ENCODE measurements at places on chromosomes 13 and 19.

- no peak for DNase-seq
Observed at GRCh38 chr19:38210458-38210987, 13.5 kb downstream of the DPF1 start.

- no peak for DNase-seq
Observed at GRCh38 chr13:84191139-84191538, 308.9 kb upstream of the SLITRK1 start.

DNA sequence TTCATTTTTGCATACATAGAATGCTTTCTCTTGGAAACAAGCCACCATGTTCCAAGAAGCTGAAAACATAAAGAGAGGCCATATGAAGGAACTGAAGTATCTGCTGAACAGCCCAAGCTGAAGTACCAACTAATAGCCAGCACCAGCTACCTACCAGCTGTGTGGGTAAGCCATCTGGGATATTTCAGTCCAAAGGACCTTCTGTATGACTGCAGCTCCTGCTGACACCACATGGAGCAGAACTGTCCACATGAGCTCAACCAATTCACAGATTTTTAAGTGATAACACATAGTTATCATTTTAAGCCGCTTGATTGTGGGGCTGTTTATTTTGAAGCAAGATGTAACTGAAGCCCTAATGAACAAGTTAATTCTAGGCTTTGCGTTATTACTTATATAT lies 621.1 kb upstream of the KLHL1 start:
- no peak for DNase-seq

GRCh38 chr13:48831248-48831647 lies 144.5 kb upstream of the FNDC3A start:
- DNase-seq = no peak

GRCh38 chr19:54469496-54469934 lies 3.6 kb downstream of the CDC42EP5 start:
- DNase-seq = no peak

- no peak for DNase-seq
Observed at GRCh38 chr19:9877780-9878510, 42.8 kb downstream of the PIN1 start.

- DNase-seq = no peak
Observed at GRCh38 chr19:33558856-33559255, 37.3 kb upstream of the PEPD start.

DNA sequence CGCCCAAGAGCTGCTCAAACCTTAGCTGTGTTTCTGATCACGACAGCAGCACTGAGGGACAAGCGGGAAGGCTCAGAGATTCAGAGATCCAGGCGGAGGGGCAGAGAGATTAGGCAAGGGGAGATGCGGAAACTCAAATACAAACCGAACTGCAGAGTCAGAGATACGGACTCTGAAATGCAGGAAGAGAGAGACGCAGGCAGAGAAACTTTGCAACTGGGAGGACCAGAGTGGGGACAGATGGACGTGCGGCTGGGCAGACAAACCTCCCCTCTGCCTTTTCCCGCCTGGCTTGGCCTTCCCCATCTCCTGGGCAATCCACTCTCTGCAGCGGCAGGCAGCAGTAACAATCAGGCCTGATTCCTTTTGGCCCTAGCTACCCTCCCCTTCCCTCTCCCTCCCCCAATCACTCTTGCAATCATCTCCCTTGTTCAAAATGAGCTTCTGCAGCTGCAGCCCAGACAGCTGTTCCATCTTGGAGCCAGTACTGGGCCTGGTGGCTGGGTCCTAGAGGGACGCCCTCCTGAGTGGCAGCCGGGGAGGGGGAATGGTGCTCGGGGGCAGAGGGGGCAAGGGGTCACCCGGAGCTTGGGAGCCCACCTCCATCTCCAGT lies 29.7 kb downstream of the OLFM2 start:
- DNase-seq = no peak

DNA sequence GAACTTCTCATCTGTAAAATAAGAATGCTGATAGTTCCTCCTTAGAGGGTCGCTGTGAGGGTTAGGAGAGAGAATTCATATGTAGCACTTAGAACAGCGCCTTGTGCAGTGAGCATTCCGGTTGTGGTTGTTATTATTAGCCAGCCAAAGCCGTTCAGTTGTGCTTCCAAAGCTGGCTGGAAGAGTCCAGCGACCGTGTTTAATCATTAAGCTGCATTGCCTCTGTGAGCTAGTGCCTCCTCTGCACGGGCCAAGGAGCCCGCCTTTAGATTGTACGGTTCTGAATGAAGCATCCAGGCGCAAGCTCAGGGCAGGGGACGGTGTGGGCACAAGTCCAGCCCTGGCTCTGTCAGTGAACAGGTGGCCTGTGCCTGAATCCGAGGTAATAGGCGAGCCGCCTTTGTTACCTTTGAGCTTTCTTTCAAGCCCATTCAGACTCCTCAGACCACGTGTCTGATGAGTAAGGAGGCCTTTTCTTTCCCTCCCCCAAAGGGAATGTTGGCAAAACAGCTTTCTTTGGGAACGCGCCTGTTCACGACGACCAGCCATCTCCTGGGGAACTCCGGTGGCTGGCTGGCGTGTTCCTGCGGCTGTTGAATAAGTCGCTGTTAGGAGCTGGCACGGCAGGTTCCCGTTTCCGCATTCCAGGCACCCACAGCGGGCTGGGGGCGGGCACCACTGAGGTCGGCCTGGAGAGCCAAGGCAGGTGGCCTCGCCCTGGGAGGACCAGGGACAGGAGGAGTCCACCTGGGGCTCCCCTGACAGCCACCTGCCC lies 25.1 kb downstream of the SIPA1L3 start:
- no peak for DNase-seq

DNA sequence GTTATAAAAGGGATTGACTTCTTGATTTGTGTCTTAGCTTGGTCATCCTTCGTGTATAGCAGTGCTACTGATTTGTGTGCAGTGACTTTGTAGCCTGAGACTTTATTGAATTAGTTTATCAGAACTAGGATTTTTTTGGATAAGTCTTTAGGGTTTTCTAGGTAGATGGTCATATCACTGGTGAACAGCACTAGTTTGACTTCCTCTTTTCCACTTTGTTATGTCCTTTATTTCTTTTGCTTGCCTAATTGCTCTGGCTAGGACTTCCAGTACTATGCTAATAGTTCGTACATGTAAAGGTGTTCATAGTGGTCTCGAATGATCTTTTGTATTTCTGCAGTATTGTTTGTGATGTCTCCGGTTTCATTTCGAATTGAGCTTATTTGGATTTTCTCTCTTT lies 145.4 kb downstream of the DNAJC3 start:
- no peak for DNase-seq

GRCh38 chr19:29119590-29119989 lies 93.4 kb downstream of the UQCRFS1 start:
- no peak for DNase-seq

GRCh38 chr13:50797091-50797490 lies 46.4 kb downstream of the DLEU7 start:
- no peak for DNase-seq

DNA sequence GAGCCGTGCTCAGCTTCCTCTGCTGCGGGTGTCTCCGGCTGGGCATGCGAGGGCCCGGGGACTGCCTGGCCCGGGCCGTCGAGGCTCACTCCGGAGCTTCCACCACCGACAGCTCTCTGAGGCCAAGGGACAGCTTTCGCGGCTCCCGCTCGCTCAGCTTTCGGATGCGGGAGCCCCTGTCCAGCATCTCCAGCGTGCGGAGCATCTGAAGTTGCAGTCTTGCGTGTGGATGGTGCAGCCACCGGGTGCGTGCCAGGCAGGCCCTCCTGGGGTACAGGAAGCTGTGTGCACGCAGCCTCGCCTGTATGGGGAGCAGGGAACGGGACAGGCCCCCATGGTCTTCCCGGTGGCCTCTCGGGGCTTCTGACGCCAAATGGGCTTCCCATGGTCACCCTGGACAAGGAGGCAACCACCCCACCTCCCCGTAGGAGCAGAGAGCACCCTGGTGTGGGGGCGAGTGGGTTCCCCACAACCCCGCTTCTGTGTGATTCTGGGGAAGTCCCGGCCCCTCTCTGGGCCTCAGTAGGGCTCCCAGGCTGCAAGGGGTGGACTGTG lies 1.2 kb downstream of the S1PR4 start:
- DNase-seq = peak; percentile 63

GRCh38 chr19:33063753-33064457 lies 783 bp downstream of the RHPN2 start:
- peak; percentile 45 for DNase-seq

DNA sequence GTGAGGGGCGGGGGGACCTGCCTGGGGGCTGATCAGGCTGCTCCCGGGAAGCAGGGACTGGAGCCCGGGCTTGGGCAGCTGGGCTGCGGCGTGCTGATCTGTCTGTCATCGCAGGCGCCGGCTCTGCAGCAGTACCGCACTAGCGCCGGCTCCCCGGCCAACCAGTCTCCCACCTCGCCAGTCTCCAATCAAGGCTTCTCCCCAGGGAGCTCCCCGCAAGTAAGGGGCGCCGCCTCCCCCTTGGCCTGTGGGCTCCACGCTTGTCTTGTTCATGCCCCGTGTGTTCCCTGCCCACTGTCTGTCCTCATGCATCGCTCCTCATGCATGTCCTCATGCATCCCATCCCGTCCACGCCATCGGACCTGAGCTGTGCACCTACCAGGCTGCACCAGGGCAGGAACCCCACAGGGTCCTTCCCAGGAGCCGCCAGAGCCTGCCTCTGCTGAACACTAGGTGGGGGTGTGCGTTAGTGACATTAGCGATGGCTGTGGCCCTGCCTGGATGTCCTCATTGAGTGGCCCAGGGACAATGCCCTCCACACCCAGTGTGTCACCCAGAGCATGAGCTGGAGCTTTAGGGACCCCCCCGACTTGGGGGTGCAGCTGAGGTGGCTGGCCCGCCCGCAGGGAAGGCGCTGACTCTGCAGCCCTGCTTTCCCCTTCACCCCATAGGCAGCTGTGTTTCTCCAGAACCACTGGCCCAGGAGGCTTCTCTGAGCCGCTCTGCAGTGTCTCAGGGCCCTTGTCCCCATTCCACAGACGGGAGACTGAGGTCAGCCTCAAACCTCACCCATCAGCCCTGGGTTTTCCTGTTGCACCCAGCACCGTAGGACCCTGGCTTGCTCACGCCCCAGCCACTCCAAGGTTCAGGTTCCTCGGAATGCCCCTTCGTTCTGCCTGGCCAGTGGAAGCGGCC lies 19.5 kb downstream of the COMP start:
- DNase-seq = no peak

DNA sequence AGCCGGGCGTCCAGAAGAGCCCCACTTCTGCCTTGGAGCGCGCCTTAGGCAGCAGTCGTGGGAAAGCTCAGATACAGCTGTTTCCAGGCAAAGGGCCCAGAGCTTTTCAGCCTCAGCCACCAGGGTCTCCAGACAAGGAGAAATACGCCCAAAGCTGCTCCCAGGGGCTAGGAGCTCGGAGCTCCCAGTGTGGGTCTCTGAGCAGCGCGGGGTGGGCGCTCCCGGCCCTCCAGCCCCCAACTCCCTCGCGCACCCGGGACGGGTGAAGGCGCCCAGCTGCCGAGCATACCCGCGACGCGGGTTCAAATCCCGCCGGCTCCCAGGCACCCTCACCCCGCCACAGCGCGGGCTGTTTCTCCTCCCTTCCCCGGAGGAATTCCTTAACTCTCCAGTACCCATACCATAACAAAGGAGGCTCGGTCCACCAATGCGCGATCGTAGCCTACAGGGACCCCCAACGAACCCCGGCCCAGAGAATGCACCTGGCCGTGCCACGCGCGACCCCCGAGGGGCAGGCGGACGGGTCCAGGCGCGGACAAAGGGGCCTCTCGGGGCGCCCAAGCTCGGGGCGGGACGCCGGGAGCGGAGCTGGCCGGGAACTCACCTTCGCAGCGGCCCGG lies 507 bp downstream of the COL4A1 start:
- DNase-seq = no peak

- DNase-seq = peak; percentile 74
Observed at GRCh38 chr13:100392709-100393630, 195.6 kb downstream of the GGACT start.

DNA sequence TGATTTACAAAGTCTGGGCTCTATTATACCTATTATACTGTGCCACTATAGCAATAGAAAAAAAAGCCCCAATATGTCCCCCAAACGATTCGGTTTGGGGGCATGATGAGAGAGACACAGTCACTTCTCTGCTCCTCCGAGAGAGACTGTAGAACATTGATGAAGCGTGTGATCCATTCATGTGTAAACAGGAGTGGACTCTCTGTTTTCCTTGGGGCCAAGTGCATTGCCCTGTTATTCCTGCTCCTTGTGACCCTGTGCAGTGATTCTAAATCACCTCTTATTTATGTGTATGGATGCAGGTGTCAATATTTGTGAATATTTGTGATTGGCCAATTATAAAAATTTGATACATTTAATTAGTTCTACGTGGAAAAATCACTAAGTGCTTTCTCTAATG lies 17.0 kb downstream of the F10 start:
- DNase-seq = no peak

- DNase-seq = no peak
Observed at GRCh38 chr13:109148243-109148642, 518.8 kb downstream of the MYO16 start.

- no peak for DNase-seq
Observed at GRCh38 chr13:30111810-30112209, 195.5 kb downstream of the KATNAL1 start.

DNA sequence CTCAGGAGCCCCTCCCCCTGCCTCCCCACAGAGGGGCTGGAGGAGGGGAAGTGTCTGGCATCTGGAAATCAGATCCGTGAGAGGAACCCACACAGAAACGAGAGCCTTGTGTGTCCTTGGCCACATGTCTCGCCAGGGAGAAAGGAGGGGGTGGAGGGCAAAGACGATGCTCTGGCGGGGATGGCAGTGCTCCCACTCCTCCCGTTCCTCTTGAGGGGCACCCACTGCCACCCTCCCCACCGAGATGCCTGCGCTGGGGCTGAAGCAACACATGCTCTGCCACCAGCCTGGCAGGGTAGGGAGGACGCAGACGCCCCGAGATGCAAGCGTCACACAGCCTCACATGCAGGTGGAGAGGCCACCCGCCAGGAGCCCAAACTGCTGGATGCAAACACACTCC lies 2.8 kb downstream of the ADGRL1 start:
- no peak for DNase-seq

DNA sequence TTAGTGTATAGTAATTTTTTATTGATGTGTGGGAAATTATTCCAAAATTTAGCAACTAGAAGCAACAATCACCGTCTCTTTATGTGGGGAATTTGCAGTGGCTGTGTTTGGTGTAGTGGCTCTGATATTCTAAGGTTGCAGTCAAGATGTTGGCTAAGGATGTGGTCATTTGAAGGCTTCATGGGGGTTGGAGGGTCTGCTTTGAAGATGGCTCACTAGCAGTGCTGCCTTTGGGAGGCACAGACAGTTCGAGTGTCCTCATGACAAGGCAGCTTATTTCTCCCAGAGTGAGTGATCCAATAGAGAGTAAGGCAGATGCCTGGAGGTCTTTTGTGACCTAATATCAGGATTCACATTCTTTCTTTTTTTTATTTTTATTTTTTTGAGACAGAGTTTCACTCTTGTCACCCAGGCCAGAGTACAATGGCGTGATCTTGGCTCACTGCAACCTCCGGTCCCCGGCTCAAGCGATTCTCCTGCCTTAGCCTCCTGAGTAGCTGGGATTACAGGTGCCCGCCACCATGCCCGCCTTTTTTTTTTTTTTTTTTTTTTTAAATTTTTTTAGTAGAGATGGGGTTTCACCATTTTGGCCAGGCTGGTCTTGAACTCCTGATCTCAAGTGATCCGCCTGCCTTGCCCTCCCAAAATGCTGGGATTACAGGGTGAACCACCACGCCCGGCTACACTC lies 8.7 kb downstream of the GPI start:
- DNase-seq = no peak

- peak; percentile 41 for DNase-seq
Observed at GRCh38 chr13:45695198-45695730, 6.9 kb upstream of the CBY2 start.

All from stimulated activated CD8-positive, alpha-beta memory T cell treated with anti-CD3 and anti-CD28 coated beads, Interleukin-4, amount 100 ng/mL, for 48 hours (primary cell).